ENCODE measurements at places on chromosomes 12 and 14. TPM values are rescaled to one million over a fixed set of nuclear protein-coding genes. Genes with fewer than 3 reads are reported as not detected.

GRCh38 chr12:84551373-84551772, 361.2 kb downstream of the SLC6A15 start:
- no peak overlapping the region for H3K4me3 ChIP-seq
- H3K27ac ChIP-seq: no peak overlapping the region
- no peaks in the 10 kb centered on the region for H3K36me3 ChIP-seq
- no peak for DNase-seq
- no peaks in the 10 kb centered on the region for H3K4me1 ChIP-seq

DNA sequence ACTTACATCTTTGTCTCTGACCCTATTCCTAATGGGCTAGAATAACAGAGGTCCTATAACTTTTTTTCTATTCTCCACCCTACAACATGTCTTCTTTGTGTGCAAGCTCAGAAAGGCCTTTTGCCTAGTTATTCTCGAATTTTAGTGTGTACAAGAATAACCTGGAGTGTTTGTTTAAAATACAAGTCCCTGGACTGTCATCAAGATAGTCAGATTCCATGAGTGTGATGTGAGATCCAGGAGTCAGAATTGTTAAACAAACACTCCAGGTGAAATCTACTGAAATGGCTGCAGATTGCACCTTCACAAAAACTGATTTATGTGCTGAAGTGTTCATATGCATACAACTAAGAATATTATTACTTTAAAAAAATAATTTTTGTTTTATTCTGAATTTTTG, 114.4 kb upstream of the DIO2 start:
- no peak overlapping the region for H3K27ac ChIP-seq
- no peak overlapping the region for H3K4me3 ChIP-seq
- no peaks in the 10 kb centered on the region for H3K4me1 ChIP-seq
- no peaks in the 10 kb centered on the region for H3K36me3 ChIP-seq

GRCh38 chr14:87001333-87001732, 991.6 kb downstream of the GALC start:
- no peaks in the 10 kb centered on the region for H3K27me3 ChIP-seq
- no peaks in the 10 kb centered on the region for H3K4me1 ChIP-seq
- no peaks in the 10 kb centered on the region for H3K36me3 ChIP-seq
- H3K4me3 ChIP-seq: no peak overlapping the region

DNA sequence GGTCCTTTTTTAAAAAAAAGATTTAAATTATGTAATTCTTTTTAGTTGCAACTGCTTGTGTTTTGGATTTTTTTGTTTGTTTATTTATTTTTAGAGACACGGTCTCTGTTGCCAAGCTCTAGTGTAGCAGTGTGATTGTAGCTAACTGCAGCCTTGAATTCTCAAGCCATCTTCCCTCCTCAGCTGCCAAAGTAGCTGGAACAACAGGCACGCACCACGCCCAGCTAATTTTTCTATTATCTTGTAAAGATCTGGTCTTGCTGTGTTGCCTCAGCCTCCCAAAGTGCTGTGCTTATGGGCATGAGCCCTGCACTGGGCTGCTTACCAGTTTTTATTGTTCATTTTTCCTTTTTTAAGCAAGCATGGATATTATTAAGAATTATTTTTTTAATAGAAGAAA, 10.6 kb upstream of the ART4 start:
- H3K27me3 ChIP-seq: no peaks in the 10 kb centered on the region
- H3K4me3 ChIP-seq: no peak overlapping the region
- peaks cover 25% of the 10 kb centered on the region for H3K4me1 ChIP-seq

FOXM1 gene
- 2.2 TPM for total RNA-seq

AQP2 gene
- not detected for total RNA-seq

DNA sequence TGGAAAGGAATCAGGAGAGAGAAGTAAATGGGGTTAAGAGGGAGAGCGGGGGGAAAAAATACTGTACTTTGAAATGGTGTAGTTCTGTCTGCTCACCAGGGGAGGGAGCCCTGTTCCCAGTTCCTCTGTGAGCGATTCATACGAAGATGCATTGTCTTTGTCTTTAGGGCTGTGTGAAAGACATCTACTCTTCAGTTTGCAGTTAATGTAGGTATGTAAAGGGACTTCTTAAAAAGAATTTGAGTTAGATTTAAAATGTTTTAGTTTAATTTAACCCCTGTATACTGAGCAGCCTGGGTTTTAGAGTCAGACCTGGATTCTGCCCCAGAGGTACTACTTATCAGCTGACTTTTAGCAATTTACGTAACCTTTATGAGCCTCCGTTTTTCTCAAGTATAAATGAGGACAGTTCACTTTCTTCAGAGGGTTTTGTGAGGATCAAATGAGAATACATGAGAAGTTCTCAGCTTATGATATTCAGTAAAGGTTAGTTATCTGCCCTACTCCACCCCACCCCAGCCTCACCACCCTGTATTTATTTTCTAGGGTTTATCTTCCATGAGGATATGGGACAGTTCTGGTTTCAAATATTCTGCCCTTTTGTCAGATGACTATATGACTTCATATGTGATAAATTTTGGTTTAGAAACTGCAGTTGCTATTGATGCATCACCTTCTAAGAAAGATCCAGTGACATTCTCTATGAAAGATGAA, 82.5 kb upstream of the EVL start:
- no peak overlapping the region for H3K4me3 ChIP-seq
- peaks cover 2% of the 10 kb centered on the region for H3K4me1 ChIP-seq

DNA sequence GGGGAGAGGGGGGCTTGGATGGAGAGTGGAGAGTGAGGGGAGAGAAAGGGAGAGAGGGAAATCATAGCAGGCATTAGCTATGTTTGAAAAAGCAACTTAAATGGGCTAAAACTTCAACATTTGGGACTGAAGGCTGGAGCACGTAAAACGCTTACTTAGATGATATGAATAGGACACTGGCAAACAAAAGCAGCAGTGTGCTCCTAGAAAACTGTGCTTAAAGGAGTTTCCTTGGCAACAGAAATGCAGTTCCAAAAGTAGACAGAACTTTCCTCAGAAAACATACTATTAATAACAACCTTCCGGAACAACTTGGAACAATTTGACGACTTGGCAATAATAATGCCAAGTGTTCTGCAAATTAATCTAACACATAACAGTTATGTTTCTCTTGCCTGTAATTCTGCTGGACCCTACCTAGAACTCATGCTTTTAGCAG, 235.5 kb upstream of the NPAS3 start:
- H3K4me1 ChIP-seq: peaks cover 63% of the 10 kb centered on the region
- no peaks in the 10 kb centered on the region for H3K27me3 ChIP-seq
- peak overlapping the region; percentile 28 for H3K4me3 ChIP-seq
- H3K36me3 ChIP-seq: no peaks in the 10 kb centered on the region
- no peak for DNase-seq
- H3K27ac ChIP-seq: peak overlapping the region; percentile 93

GRCh38 chr14:50263321-50263720, 31.9 kb upstream of the SOS2 start:
- no peaks in the 10 kb centered on the region for H3K27me3 ChIP-seq
- no peaks in the 10 kb centered on the region for H3K4me1 ChIP-seq
- no peak for DNase-seq
- H3K36me3 ChIP-seq: no peaks in the 10 kb centered on the region

DNA sequence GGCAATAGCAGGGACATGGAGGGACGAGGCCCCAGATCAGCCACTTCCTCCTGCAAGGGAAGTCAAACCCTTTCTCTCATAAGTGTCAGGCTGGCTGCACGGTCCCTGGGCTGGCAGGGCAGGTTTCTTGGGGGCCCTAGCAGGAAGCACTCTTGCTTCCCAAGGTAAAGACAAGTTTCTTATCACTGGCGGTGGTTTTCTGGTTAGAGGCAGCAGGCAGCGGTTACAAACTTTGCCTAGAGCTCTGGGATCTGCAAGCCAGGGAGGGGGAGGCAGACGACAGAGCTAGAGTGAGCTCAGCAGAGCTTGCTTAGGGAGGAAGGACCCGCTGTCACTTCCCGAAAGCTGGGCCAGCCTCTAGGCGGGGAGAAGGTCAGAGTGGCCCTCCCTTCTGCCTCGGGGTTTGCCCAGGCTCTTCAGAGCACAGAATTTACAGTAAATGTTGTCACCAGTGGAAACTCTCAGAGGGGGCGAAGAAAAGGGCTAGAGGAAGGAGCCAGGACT, 20.4 kb downstream of the BATF start:
- peak overlapping the region; percentile 40 for H3K4me3 ChIP-seq
- DNase-seq: peak; percentile 32
- H3K27me3 ChIP-seq: no peaks in the 10 kb centered on the region
- H3K27ac ChIP-seq: no peak overlapping the region

DNA sequence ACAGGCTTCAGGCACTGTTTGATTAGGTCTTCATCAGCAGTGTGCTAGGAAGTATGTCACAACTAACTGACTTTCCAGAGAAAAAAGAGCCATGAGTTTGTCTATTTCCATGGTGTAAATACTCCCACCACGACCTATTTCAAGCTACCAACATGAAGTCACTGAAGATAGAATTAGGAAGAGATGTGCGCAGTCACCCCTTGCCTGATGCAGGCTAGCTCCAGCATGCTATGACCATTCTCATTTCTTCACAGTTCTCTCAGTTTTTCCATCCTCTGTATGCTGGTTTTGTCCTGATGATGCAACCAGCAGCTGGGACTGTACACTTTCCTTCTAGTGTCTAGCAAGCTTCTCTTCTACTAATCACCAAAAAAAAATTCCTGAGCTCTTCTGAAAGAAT, 191.6 kb upstream of the NUDT4 start:
- H3K27ac ChIP-seq: no peak overlapping the region
- H3K4me1 ChIP-seq: peaks cover 46% of the 10 kb centered on the region
- no peak for DNase-seq
- H3K36me3 ChIP-seq: no peaks in the 10 kb centered on the region

DNA sequence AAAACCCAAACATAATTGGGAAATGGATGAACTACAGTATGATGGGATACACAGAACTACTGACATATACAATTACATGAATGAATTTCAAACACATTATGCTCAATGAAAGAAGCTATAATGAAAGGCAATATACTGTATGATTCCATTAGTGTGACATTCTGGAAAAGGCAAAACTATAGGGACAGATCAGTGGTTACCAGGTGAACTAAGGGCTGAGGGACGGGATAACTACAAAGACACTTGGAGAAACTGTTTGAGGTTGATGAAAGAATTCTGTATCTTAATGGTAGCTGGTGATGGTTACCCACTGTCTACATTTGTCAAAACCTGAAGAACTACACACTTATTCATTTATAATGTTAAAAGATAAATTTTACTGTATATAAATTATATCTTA, 7.7 kb downstream of the ZFC3H1 start:
- peaks cover 18% of the 10 kb centered on the region for H3K4me1 ChIP-seq
- H3K27me3 ChIP-seq: no peaks in the 10 kb centered on the region
- no peak for DNase-seq
- H3K4me3 ChIP-seq: no peak overlapping the region
- H3K27ac ChIP-seq: no peak overlapping the region

- no peaks in the 10 kb centered on the region for H3K36me3 ChIP-seq
- no peak for DNase-seq
- H3K4me3 ChIP-seq: no peak overlapping the region
Observed at GRCh38 chr12:75553398-75553797, 42.0 kb upstream of the KRR1 start.

GRCh38 chr14:24409192-24409591, 10.4 kb downstream of the NYNRIN start:
- no peak overlapping the region for H3K4me3 ChIP-seq
- H3K27me3 ChIP-seq: no peaks in the 10 kb centered on the region
- H3K36me3 ChIP-seq: peaks cover 8% of the 10 kb centered on the region
- H3K4me1 ChIP-seq: no peaks in the 10 kb centered on the region
- DNase-seq: no peak

GRCh38 chr12:56641219-56641618, 4.6 kb downstream of the ATP5F1B start:
- H3K27ac ChIP-seq: no peak overlapping the region
- peaks cover 59% of the 10 kb centered on the region for H3K36me3 ChIP-seq
- H3K27me3 ChIP-seq: no peaks in the 10 kb centered on the region
- H3K4me3 ChIP-seq: no peak overlapping the region

GUCY2C gene
- 0.14 TPM for total RNA-seq

DNA sequence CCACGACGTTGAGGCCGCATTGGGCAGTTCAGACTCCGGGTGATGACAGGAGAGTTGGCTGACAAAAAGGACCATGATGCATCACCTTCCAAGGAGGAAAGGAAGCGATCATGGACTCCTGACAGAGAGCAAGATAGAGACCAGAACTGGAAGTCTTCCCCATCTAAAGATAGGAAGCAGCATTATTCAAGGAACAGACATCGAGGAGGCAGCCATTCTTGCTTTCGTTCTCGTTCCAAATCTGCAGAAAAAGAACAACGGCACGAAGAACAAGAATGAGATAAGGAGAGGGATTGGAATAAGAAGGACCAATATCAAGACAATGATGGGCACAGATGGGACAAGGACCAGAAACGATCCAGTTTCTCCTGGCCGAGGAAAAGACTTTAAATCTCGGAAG, 27.1 kb upstream of the KRT77 start:
- H3K27me3 ChIP-seq: no peaks in the 10 kb centered on the region
- no peaks in the 10 kb centered on the region for H3K36me3 ChIP-seq
- no peaks in the 10 kb centered on the region for H3K4me1 ChIP-seq

- H3K4me3 ChIP-seq: no peak overlapping the region
- H3K27me3 ChIP-seq: no peaks in the 10 kb centered on the region
Observed at GRCh38 chr14:31854508-31855075, 222.5 kb upstream of the ARHGAP5 start.

DNA sequence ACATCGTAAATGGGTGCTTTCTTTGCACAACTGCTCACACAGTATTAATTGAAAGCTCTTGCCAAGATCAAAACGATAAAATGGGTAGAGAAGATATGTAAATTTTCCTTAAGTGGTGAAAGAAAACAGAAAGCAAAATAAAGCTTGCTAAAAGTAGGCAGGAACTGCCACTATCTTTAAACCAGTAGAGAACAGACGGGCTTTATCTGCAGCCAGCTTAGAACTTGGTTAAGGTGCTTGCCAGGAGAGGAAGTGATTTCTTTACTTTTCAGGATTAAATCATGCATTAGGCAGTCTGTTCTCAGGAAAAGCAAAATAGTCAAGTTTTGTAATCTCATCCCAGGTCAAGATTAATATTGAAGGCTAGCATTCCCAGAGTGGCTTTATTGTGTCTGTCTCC, 56.9 kb upstream of the CCDC175 start:
- no peaks in the 10 kb centered on the region for H3K27me3 ChIP-seq
- H3K4me1 ChIP-seq: peaks cover 3% of the 10 kb centered on the region
- DNase-seq: no peak
- peak overlapping the region; percentile 19 for H3K27ac ChIP-seq
- no peak overlapping the region for H3K4me3 ChIP-seq
- H3K36me3 ChIP-seq: no peaks in the 10 kb centered on the region

DNA sequence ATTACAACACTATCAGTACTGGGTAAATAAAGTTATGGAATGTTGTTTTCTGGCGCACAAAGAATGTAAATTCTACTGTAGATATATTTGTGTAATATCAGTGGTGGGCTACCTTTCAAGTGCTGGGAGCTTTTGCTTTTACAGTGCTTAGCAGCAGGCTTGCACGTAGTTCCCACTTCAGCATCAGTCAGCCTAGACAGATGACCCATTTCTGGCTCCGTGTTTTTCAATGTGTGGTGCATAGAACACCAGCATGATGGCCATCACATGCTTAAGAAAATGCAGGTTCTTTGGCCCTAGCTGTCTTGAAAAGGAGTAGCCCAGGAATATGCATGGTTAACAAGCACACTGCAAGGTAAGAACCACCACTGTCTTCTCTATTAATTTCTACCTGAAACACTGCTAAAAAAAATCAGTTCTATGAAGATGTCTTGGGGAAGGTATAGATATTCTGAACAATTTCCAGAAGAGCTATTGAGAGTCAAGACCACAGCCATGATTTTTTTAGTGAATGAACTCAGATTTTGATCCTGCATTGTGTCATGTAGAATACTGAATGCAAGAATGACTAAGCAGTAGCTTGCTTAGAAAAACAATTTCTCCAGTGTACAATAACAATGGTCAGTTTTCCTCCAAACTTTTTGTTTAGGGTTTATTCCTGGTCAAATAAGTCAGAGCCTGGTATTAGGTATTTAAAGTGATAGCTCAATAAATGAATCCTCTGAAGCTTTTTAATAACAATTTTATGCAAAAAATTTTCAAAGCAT, 195.7 kb downstream of the AKAP6 start:
- no peak overlapping the region for H3K4me3 ChIP-seq
- no peak for DNase-seq
- no peak overlapping the region for H3K27ac ChIP-seq
- H3K4me1 ChIP-seq: peaks cover 10% of the 10 kb centered on the region
- no peaks in the 10 kb centered on the region for H3K27me3 ChIP-seq

RAPGEF3 gene
- total RNA-seq: 77.4 TPM

All from thoracic aorta (tissue), 2 donors.